ENCODE measurements at places on chromosomes 12 and 14.

DNA sequence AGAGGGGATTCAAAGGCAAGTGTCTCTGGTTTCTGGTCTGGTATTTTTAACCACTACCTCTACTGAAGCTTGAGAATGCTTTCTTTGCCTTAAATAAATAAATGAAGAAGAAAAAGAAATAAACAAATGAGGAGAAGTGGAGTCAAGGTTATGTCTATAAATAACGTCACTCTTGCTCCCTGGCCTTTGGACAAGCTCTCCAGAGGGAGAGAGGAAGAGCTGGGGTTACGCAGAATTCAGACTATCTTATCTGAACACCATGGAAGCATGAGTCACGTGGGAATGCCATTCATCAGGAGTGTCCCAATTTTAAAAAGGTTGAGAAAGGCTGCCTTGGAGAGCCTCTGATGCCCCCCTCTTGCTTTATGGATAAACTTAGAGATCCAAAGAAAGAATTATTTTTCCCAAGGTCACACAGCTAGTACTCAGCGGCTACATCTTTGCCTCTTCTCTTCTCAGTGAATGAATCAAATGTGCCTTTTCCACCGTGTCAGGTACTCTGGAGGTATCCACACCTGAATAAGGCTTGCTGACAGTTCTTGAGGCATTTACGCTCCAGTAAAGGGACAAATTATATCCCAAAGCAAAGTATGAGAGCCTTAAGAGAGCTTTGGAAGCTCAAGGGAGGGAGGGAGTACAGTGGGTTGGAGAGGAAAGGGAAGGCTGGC lies 12.9 kb upstream of the MSI1 start:
- DNase-seq, result no peak

DNA sequence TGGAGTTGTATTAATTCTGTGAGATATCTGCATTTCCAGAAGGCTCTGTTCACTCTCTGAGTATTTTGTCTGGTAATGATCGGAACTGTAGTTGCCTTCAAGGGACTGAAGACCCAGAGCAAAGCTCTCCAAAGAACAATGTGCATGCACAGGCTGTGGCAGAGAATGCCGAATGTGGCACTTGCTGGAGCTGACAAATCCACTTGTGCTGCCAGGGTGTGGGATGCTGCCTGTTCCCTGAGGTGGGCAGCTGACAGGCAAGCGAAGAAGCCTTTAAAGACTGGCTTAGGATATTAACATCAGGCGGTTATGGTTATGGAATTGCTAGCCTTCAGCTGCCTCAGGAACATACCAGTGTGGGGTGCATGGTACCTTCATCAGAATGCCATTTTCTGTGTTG lies 419.9 kb upstream of the ATP2B1 start:
- no peak for DNase-seq

DNA sequence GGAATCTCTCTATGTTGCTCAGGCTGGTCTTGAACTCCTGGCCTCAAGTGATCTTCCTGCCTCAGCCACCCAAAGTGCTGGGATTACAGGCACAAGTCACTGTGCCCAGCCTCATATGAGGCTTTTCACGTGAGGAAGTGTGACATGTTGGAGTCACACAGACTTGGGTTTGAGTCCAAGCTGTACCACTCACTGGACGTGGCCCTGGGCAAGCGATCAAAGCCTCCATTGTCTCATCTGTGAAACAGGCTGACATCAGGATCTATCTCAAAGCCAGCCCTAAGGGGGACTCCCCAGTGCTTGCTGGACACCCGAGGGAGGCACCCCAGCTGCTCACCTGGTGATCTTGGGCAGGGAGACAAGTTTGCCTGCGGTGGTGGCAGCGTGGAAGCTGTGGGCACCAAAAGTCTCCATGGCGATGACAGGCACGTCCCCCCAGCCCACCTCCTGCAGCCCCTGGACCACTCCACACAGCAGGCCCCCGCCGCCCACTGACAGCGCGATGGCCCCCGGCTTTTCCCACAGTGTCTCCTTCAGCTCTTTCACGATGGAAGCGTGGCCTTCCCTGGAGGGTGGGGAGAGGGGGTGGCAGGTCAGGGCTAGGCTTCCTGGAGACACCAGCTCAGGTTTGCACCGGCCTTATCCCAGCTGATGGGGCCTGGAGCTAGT lies 6.7 kb downstream of the SDS start:
- no peak for DNase-seq

- no peak for DNase-seq
These were observed 63.2 kb upstream of the RIC8B start for GRCh38 chr12:106711316-106711715.

DNA sequence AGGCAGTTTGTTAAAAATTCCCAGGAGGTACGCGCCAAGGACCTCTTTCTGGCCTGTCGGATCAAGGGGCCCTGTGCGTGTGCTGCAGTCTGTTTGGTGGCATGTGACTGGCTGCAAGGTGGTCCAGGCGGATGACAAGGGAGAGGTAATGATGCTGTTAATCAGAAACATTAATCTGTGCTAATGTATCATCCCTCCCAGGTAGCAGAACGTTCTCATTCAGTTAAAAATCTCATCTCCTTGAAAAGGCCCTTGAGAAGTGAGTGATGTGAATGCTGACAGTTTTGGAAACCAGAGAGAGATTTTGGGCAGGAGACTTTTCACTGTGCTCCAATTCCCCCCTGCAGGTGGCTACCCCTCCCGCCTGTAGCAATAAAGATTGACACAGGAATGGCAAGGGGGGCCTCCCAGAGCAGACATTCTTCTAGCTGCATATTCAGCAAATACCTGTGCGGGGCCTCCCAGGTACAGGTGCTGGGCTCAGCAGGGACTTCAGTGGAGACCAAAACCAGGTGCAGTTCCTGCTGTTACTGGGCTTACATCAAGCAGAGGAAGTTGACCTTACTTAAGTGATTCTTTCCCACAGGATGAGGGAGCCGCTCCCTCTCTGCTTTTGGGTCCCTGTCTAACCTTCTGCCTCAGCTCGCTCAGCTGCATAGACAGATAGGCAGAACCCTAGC lies 364.8 kb downstream of the CACNA1C start:
- DNase-seq, result no peak

GRCh38 chr12:54024127-54024526 lies 4.1 kb upstream of the HOXC6 start:
- DNase-seq, result no peak

GRCh38 chr12:49413010-49413409 lies 45.7 kb downstream of the SPATS2 start:
- DNase-seq, result no peak

DNA sequence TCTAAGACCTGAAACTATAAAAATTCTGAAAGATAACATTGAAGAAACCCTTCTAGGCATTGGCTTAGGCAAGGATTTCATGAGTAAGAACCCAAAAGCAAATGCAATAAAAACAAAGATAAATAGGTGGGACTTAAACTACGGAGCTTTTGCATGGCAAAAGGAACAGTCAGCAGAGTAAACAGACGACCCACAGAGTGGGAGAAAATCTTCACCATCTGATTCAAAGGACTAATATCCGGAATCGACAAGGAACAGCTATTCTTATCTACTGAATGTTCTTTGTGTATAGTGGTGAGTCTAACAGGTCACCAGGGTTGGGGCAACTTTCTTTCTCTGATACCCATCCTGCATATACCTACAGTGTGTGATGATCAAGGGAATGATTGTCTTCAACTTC lies 198.6 kb downstream of the CCDC91 start:
- no peak for DNase-seq

- no peak for DNase-seq
These were observed 174.9 kb downstream of the FOXN3 start for GRCh38 chr14:89241934-89242651.

Measured in CD4-positive, alpha-beta T cell treated with Interferon gamma for 1 hour (primary cell).